ENCODE measurements at places on chromosomes 16 and 17. TPM values are rescaled to one million over a fixed set of nuclear protein-coding genes. Genes with fewer than 3 reads are reported as not detected.

SEZ6L2 gene
- total RNA-seq = 1.2 TPM

HSPB9 gene
- not detected for total RNA-seq

C17orf50 gene
- not detected for total RNA-seq

CES3 gene
- total RNA-seq = not detected

GNGT2 gene
- not detected for total RNA-seq

RAPGEFL1 gene
- total RNA-seq = 1.9 TPM

GRCh38 chr16:29784901-29785500 lies 5.5 kb upstream of the KIF22 start:
- no peak for DNase-seq

- peak; percentile 76 for DNase-seq
Measured at GRCh38 chr16:2838928-2839327, 8.8 kb downstream of the ZG16B start.

DNA sequence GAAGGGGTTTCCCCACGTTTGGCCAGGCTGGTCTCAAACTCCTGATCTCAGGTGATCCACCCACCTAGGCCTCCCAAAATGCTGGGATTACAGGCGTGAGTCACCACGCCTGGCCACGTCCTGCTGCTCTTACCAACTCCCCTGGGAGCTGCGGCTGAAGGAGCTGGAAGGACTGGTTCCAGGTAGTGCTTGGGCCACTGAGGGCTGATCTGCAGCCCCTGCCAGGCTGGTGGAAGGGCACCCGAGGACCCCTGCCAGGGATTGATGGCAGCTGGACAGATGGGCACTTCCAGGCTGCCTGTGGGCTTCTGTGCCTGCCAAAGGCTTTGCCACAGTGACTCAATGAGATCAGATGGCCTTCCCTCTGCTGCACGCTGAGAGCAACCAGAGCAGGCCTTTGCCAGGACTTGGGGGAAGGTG lies 2.3 kb downstream of the OXLD1 start:
- no peak for DNase-seq

DNA sequence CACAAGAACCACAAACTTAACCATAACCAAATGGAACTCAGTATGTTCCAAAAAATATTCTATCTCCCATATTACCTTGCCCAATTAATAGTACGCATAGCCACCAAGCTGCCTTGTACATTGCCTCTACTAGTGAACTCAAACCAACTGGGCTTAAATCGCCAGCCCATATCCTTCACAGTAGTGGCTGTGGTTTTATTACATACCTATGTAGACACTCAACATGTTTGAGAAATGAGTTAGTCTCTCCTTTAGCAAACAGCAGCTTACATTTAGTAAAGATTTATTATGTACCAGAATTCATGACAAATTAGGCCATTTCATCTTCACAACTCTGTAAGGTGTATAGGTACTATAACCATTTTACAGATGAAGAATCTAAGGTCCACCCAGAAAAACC lies 41.4 kb downstream of the GRB2 start:
- peak; percentile 86 for DNase-seq

- no peak for DNase-seq
Measured at GRCh38 chr17:48634493-48635208, 8.5 kb upstream of the HOXB9 start.

- DNase-seq = no peak
Measured at GRCh38 chr16:84103678-84104077, 13.1 kb downstream of the MBTPS1 start.

All from HFFc6 (cell line).